ENCODE measurements at places on chromosomes 16 and 17.

GRCh38 chr17:37107406-37108083, 158.8 kb downstream of the AATF start:
- no peak for DNase-seq

- no peak for DNase-seq
Observed at GRCh38 chr16:11386791-11387546, 41.7 kb downstream of the RMI2 start.

DNA sequence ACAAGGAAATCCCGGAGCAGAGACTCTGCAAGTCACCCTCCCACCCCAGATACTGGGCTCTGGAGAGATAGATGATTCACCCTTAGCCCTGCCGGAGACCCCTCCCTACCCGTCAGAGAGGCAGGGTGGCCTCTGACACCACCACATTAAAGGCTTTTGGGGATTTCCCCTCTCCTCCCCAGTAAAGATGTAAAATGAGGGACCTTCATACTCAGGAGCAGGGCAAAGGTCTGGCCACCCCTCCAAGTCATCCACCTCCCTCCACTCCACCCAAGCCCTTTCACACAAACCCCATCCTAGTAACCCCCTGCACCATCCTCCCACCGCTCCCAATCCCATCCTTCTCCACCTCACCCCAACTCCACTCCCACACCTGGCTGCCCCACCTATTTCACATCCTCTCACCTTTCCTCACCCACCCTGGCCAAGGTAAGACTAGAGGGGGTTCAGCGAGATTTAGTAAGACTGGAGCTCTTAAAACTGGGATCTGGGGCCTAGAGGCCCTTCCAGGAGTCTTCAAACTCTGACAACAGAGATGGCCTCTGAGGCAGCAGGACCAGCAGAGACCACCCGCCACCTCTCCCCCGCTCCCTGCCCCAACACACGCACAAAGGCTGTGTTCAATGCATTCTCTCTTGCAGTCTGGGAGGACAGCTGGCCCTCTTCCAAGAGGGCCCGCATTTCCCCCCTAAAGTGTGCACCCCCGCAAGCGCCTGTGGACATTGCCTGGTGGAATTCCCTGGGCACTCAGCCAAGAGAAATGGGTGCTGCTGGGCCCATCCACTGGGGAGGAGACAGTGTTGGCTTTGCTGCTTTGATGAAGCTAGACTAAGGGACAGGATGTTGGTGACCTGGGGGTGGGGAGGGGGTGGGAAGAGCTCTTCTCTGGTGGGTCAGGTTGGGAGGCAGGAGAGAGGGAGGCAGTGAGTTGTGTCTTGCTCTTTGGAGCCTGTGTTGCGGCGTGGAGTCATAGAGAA, 1.1 kb downstream of the ABAT start:
- peak; percentile 64 for DNase-seq

DNA sequence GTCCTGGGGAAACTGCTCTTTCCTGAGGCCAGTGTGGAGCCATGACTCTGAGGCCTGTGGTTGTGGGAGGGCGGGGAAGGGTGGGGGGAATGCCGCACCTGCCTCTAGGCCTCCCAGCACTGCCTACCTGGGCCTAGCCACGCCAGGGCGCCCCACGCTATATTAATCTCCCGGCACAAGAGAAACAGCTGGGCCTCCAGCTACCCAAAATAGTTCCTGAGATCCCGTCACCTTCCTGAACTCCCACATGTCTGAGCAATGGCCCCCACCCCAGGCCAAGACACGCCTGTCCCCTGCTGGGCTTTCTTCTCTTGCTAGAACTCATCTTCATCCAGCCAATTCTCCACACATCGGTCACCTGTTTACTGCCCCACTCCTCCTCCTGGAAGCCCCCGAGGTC, 13.0 kb upstream of the MTSS2 start:
- no peak for DNase-seq

- no peak for DNase-seq
Observed at GRCh38 chr16:4361944-4362311, 9.7 kb upstream of the VASN start.

- DNase-seq: no peak
Observed at GRCh38 chr17:27485125-27485524, 28.9 kb downstream of the KSR1 start.

DNA sequence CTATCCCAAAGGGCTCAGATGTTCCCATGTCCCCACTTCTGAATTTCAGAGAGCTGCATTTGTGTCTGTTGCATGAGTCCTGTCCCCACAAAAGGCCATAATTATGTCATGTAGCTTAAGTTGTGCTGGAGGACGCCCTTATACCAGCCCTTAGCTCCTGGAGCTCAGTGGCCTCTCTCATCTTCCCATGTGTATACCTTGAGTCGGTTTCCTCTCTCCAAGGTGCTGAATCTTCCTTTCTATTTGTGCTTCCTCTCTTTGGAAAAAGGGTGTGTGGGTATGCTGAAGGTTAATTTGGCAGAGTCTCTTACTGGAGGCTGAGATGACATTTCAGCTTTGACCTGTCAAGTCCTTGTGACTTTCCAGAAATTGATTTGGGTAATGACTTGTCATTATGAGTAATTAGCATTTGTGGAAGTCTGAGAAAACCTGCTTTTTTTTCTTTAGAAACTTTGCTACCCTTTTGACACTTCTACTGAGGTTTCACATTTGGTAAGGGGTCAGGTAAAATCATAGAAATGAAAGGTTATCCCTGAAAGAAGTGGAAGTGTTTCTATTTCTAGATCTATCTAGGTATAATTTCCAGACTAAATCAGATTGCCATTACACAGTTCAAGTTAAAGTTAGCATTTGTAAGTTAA, 185.4 kb downstream of the ABCC12 start:
- DNase-seq: no peak

DNA sequence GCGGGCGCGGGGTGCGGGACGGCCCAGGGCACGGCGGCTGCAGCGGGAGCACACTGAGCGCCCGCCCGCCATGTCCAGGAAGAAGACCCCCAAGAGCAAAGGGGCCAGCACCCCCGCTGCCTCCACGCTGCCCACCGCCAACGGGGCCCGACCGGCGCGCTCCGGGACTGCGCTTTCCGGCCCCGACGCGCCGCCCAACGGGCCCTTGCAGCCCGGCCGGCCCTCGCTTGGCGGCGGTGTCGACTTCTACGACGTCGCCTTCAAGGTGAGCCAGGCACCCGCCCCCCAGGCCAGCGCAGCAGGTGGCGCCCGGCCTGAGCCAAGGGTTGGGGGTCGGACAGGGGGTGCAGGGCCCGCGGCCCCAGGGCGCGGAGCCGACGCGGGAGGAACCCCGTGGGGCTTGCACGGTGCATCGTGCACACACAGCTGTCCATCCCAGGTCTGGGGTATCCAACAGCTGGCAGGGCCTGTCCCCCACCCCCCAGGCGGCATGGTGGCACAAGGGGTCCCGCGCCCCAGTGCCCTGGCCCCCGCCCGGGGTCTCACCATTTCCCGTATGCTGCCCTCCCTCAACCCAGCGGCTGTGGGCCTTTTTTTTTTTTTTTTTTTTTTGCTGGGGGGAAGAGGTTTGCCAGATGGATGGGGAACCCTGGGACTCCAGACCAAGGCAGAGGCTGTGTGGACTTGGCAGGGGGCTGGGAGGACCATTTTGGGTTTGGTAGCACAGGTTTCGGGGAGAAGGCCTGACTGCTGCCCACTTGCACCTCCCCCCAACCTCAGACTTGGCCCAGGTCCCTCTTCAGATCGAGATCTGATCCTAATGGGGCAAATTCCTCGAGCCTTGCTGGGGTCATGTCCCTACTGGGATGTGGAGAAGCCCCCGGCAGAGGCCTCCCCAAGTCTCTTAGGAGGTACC, 547 bp downstream of the RAB26 start:
- peak; percentile 38 for DNase-seq

DNA sequence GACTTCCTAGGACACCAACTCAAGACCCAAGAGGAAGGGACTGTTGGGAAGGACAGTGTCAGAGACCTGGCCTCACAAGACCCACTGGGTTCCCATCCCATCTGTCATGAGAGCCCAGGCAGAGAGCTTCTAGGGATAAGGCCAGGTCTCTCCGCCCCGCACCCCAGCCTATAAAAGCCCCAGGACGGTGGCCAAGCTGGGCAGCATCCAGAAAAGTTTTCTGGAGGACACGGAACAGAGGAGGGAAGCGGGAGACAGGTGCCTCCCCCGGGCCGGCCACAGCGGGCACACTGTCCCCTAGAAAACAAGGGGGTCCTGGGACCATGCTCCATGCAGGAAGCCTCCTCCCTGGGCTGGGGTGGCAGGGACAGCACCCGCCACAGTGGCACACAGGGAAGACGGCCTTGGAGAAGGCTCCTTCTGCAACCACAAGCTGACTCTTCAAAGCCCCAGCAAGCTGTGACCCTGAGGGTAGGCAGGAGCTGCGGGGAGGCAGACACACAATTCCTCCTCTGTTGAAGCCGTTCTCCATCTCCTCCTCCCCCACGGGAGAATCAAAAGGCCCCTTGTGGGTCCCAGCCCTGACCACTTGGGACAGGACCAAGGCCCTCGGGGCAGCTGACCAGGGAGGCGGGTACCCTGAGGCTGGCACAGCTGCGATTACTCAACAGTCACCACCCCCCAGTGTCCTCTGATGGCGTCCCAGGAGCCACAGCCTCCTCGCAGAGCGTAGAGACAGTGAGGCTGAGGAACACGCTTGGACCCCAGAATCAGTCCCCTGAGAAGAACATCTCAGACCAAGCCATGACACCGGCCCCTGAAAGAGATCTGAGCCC, 26.1 kb downstream of the TRPV3 start:
- no peak for DNase-seq

GRCh38 chr17:33387406-33387805, 94.3 kb upstream of the ASIC2 start:
- no peak for DNase-seq

GRCh38 chr17:65664266-65664665, 102.8 kb upstream of the AXIN2 start:
- DNase-seq: no peak

GRCh38 chr17:28839221-28839620, 3.4 kb downstream of the FAM222B start:
- no peak for DNase-seq

GRCh38 chr16:10995565-10995964, 51.2 kb downstream of the CLEC16A start:
- no peak for DNase-seq

DNA sequence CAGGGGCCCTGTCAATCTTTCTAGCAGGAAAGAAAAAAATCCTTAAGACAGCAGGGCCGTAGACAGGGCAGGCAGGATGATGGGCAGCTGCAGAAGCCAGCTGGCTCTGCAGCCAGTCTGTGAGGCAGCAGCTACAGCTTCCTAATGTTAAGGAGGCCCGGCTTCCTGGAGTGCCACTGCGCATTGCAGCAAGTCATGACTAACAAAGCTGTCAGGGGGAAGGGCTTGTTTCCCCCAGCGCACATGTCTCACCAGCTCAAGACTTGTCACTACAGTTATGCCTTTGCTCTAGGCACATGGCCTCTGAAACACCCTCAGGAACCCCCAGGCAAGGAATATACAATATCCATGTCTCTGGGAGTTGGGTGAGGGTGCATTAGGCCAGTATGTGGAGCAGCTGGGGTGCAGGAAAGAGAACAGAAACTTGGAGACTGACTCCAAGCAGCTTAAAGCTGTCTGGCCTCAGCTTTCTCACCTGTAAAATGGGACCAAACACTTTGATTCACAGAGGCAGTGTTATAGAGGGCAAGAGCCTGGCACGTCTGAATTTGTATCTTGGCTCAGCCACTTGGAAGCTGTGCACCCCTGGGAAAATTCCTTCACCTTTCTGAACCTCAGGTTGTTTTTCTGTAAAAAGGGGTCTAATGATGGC, 220.0 kb downstream of the HAPSTR1 start:
- no peak for DNase-seq

GRCh38 chr17:77375108-77375916, 234.5 kb downstream of the SEC14L1 start:
- peak; percentile 24 for DNase-seq

DNA sequence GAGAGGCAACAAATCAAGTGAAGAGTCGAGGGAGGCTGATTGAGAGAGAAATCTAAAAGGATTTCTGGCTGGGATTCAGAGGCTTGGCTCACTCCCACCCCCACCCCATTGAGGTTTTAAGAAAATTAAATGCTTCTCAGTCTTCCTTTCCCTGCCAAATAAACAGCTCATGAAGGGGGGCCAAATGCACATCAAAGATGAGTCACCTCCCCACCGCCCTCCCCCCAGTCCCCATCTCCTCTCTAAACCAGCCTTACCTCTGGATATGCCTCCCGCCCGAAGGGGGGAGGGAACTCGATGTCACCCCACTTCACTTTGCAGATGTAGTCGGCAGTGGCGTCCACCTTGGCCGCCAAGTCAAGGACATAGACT, 11.6 kb downstream of the ACLY start:
- no peak for DNase-seq

- no peak for DNase-seq
Observed at GRCh38 chr16:21608639-21609328, 9.4 kb downstream of the METTL9 start.

- peak; percentile 27 for DNase-seq
Observed at GRCh38 chr16:5615868-5616642, 518.5 kb upstream of the EEF2KMT start.
